Fibroblast of skin of right quadriceps (primary cell): ENCODE measurements at places on chromosomes 12 and 14.

- DNase-seq = no peak
Measured at GRCh38 chr14:39459795-39460478, 27.7 kb upstream of the FBXO33 start.

DNA sequence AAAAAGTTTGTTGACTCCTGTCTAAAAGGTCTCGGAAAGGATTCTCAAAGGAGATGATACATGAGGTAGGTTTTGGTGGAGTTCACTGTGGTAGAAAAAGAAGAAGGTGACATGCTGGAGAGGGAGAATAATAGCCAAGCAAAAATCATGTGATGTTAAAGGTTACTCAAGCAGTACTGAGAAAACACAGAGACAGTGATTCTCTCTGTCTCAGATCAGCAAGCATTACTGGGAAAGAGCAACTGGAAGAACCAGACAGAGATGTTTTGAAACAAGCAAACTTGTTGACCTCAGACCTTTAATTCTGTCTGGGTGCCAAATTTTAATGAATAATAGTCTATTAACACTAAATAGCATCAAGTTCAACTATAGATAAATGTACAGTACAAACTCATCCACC, 183.5 kb upstream of the PLEKHG7 start:
- no peak for DNase-seq

- no peak for DNase-seq
Measured at GRCh38 chr14:99300190-99300589, 28.2 kb upstream of the BCL11B start.

DNA sequence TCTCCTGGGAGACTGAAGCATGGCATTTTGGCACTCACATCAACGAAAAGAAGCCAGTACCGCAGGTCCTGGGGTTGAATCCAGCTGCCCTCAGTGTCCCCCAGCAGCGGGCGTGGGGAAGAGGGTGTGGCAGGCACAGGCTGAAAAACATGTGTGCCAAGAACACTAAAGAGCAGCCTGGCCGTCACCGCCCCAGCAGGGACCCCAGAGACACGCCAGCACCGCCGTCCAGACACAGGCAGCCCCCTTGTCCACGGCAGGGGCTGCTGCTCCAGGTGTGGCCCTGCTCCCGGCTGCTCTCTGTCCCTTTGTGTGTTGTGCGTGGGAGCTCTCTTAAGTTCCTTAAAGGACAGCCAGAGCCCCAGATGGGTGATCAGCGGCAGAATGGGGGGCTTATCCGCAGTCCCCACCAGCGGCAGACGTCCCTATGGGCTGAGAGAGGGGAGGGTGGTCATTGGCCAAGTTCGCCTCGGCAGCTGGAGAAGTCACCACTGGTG, 556 bp downstream of the PHETA1 start:
- DNase-seq = no peak

- DNase-seq = no peak
Measured at GRCh38 chr12:132653567-132654290, 33.4 kb downstream of the POLE start.
